RPMI7951 (cell line): ENCODE measurements at places on chromosomes 11 and 22. TPM values are rescaled to one million over a fixed set of nuclear protein-coding genes. Genes with fewer than 3 reads are reported as not detected.

Gene SCGB1D2
- total RNA-seq, result not detected in 2 replicates

Gene RBM14
- total RNA-seq, result 32.8 and 34.1 TPM in 2 replicates

Gene SHANK2
- under 0.01 and 0.10 TPM in 2 replicates for total RNA-seq

Gene SLC15A3
- total RNA-seq, result 5.8 and 10.0 TPM in 2 replicates

Gene APOBEC3A
- not detected in 2 replicates for total RNA-seq

Gene PVALB
- not detected in 2 replicates for total RNA-seq

GRCh38 chr11:44572436-44572835 is 7.0 kb downstream of the CD82 start:
- DNase-seq, result no peak

DNA sequence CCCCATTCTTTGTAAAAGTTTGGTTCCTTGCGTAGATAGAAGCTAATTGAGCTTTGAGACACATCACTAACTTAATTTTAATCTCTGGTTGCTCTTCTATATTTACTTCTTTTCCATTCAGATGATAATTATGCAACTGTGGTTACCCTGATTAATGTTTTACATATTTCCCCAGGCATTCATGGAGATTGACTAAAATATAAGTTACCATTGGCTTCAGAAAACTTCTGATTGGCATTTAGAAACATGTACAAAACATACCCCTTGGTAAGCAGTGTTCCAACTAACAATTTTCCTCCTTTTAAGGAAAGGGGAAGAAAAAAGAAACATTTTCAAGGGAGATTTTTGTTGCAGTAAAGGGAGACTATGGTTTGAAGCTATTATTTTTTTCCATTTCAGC is 43.9 kb downstream of the FAT3 start:
- DNase-seq, result no peak

GRCh38 chr11:65782816-65783228 is 2.0 kb upstream of the AP5B1 start:
- DNase-seq, result no peak

- DNase-seq, result no peak
Observed at GRCh38 chr22:25656724-25657123, 85.3 kb upstream of the MYO18B start.

GRCh38 chr11:35531246-35531645 is 5.8 kb upstream of the PAMR1 start:
- no peak for DNase-seq

- DNase-seq, result no peak
Observed at GRCh38 chr11:115008799-115009198, 330.5 kb downstream of the NXPE2 start.

DNA sequence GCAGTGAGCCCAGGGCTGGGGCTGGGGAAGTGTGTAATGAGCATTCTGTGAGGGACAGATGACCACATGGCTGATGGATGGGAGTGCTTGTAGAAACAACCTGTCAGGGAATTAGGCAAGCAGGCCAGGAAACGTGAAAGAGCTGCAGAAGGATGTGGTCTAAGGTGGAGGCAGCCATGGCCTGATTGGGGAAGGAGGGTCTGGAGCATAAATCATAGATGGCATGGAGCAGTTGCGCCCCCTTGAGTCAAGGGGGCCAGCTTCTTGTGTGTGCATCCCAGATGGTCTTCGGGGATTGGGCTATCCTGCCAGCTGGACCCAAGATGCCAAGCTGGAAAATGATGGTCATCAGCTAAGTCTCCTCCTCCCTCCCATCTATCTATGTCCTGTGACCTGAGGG is 119.4 kb upstream of the CLPB start:
- no peak for DNase-seq

- no peak for DNase-seq
Observed at GRCh38 chr22:48837341-48837935, 990.2 kb downstream of the BRD1 start.

GRCh38 chr11:12581416-12581815 is 92.8 kb upstream of the TEAD1 start:
- no peak for DNase-seq

DNA sequence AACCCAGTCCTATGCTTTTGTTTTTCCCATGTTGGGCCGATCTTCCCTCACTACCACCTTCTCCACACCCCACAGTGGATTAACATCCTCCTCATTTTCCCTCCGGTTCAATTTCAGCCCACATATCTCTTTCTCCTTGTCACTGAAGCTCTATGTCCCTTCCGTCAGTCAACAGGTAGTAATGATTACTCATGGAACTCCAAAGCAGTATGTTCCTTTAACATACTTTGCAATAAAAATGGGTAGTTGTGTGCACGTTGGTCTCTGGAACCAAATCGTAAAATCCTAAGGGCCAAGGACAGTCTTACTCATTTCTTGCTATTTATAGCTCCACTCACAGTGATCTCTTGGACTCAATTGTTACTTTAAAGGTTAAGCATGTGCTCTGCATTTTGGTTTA is 20.2 kb downstream of the AMOTL1 start:
- peak; percentile 66 for DNase-seq

DNA sequence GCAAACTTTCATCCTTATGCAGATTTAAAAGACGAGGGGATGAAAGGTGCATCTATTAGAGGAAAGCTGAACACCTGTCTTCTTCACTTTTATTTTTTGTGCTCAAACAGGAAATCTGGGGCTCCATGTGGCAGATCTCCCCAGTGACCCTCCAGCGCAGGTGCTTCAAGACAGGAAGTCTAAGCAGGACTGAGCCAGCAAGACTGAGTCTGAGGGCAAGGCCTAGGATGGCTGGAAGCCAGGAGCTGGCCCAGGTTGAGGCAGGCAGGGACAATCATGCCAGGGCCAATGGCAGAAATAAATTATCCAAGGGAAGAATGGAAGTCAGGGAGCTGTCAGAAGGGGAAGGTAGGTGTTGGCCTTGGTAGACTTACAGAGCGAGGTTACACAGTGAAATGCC is 101.1 kb upstream of the SPON1 start:
- no peak for DNase-seq

DNA sequence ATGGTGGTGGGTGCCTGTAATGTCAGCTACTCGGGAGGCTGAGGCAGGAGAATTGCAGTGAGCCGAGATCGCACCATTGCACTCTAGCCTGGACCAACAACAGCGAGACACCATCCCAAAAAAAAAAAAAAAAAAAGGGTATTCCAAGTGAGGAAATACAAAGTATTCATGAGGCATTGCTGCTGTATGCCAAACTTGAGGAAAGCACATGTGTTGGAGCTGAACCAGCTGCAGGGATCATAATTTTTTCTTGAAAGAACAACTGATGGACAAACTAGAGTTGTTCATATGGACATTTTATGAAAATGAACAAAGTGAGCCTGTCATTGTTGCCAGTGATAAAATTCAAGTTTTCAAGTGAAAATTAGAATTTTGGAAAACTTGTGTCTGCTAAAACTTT is 15.8 kb downstream of the MARK2 start:
- no peak for DNase-seq

- DNase-seq, result no peak
Observed at GRCh38 chr11:68273026-68273738, 1.4 kb upstream of the C11orf24 start.
